ENCODE measurements at places on chromosomes 1 and 21.

DNA sequence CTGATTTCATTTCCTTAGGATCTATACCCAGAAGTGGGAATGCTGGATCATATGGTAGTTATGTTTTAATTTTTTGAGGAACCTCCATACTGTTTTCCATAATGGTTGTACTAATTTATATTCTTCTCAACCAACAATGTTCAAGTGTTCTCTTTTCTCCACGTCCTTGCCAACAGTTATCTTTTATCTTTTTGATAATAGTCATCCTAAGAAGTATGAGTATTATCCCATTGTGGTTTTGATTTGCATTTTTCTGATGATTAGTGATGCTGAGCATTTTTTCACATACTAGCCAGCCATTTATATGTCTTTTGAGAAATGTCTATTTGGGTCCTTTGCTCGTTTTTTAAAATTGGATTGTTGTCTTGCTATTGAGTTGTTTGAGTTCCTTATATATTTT is 38.5 kb downstream of the ABCD3 start:
- DNase-seq: no peak

DNA sequence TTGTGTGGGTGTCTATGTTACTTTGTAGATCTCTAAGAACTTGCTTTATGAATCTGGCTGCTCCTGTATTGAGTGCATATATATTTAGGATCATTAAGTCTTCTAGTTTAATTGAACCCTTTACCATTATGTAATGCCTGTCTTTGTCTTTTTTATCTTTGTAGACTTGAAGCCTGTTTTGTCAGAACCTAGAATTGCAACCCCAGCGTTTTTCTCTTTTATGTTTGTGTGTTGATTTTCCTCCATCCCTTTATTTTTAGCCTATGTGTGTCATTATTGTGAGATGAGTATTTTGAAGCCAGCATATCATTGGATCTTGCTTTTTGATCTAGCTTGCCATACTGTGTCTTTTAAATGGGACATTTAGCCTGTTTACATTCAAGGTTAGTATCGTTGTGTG is 573.2 kb downstream of the BRINP3 start:
- no peak for DNase-seq

- no peak for DNase-seq
Observed at GRCh38 chr1:185015631-185016030, 29.7 kb upstream of the RNF2 start.

DNA sequence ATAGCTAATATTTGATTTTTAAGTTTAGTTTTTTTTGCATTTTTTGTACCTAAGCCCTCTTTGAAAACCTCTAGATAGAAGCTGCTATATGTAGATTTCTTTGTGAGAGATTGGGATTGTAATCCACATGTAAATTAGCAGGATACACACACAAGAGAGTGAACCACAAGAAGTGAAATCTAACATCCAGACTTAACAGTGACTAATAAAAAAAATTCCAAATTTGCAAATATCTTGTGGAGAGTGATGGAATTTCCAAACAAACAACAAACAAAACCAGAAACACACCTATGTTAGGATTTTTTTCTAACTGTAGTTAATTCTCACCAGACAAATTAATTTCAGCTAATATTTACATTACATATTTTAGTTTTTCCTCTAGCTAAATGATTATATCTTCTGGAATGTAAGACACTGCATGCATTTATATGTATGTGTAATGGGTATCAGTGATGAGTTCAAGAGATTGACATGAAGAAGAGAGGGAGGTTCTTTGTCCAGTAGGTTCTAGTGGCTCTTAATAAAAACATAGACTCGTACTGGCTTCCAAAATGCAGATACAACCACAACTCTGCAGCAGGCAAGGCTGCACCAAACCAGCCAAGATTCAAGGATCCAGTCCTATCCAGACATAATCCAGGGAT is 12.8 kb downstream of the CLDN17 start:
- DNase-seq: no peak

DNA sequence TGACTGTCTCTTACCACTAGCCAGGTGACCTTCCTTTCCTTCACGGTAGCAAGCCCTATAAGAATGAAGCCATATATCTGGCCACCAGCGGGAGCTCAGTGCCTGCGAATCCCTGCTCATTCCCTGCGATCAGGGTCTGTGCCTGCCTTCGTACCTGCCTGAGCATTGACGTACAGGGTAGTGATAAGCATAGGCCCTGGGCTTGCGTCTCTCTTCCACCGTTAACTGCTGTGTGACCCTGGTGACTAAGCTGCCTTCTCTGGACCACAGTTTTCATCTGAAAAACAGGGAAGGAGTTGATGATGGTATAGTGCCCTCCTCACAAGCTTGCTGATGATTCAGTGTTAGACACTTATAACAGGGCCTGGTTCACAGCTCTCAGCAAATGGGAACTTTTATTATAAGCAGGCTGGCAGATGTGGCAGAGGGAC is 4.1 kb downstream of the ZC3H12A start:
- DNase-seq: peak; percentile 68

GRCh38 chr1:230268371-230269170 is 157.6 kb downstream of the PGBD5 start:
- DNase-seq: peak; percentile 80

DNA sequence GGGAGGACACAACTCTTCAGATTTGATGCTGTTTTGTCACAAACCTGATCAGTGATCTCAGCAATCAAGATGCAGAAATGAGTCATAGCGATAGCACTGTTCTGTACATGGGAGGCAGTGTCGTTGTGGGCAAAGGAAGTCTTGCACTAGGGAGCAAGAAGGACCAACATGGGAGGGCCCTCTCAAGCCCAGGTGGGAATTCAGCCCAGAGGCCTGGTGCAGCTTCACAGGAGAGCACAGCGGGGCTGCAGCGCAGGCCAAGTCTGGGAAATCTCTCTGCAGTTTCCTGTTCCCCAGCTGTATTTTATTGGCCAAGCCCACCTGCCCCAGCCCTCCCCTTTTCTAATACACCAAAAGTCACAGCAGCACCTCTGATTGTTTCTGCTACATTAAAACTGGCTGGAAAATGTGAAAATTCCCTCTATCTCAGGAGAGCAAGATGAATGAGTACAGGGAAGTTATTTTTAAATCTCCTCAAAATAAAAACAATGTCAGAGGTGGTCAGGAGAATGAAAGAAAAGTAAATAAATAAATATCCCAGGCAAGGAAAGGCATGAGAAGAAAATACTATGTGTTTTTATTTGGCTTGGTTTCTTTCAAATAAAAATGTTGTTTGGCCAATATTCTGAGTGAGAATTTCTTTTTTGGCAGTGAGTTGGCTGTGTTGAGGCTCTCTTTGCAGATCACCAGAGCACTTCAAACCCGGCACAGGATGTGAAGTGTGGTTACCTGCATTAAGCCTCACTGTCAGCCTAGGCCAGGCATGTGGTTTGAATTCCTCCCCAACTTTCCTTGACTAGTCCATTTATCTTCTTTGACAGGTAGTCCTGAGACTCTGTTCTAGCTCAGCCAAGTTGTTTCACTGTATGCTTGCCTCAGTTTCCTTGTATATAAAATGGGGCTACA is 422.1 kb downstream of the PLPP3 start:
- no peak for DNase-seq

DNA sequence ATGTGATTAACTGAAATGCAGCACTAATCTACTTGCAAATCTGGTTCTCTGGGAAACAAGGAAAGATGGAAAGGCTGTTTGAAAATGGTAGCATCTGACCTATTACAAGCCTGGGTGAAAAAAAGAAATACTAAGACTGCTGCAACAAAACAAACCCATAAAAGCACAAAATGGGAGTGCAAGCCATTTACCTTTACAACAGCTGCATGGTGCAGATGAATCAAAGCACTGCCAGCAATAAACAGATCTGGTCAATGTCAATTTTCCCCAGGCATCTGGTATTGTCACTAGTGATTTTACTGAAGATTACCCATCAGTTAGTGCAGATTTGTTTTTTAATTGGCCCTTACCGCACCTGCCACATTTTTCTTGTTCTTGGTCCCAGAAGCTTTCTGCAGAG is 1341.7 kb downstream of the PLA2G4A start:
- DNase-seq: no peak

DNA sequence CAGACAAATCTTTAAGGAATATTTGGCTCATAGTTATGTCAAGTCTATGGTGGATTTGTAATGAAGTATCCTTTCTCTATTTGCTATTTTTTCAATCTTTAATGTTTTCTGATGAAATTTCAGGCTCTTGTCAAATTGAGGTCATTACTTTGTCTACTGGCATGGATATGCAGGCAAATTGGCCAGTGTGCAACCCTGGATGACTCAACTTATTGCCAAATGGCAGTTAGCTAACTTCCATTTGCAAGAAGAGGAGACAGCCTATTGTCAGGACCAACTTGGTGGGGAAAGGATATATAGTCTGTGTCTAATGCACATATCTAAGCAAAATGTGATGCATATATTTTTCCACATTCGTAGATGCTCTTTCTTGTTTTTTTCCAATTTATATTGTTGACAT is 530.5 kb downstream of the PTBP2 start:
- peak; percentile 92 for DNase-seq

- no peak for DNase-seq
Observed at GRCh38 chr1:32363713-32364112, 1.4 kb downstream of the TSSK3 start.

DNA sequence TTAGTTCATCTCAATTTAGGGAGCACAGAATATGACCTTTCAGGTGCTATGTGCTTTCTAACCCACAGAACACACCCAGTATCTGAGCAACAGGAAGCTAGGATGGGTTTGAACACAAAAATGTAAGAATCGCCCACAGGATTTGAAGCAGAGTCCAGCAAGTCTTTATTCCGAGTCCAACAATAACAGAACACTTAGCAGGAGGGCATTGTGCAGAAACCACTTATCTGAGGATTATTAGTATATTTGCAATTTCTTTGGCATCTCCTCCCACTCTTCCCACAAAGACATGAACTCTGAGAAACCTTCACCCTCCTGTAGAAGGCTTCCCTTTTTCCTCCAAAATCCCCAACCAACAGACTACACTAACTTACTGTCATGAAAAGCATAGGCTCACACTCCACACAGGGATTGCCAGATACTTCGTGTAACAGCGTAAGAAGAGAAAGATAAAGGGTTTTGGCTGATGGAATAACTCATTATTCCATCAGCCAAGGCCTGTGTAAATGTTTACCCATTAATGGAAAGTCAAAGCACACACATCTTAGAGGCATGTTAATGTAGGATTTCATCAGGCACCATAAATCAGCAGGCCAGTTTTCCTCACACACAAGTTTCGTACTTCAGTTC is 16.1 kb downstream of the SIPA1L2 start:
- no peak for DNase-seq

DNA sequence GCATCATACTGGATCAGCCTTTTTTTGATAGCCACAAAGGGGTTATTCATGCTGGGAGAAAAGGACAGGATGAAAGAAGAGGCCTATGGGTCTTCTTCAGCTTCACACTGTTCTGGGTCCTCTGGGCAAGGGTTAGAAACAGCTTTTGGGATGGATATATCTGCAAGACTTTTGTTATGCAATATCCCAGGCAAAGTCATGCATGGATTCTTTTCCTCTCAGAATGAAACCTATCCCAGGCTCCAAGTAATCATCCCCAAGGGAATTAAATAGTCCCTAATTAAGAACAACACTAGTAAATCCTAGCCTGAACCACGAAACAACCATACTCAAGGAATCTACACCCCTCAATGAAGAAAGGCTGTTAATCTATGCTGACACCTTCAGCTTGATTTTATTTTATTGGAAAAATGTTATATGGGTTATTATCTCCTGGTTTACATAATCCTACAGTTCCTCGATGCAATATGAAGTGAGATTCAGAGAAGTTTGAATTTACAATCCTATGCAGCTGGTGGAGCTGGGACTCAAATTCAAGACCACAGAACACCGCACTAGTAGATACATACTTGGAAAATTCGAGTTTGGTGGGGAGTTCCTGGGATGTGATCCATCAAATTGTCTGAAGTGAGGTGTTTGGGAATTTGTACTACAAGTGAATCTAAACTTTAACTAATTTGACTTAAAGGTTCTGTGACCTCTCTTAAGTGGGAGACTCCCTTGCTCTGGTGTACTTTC is 338.6 kb downstream of the TBX15 start:
- no peak for DNase-seq

- no peak for DNase-seq
Observed at GRCh38 chr1:98817821-98818220, 156.3 kb downstream of the SNX7 start.

- DNase-seq: peak; percentile 64
Observed at GRCh38 chr1:63112155-63112900, 210.0 kb upstream of the FOXD3 start.

- DNase-seq: peak; percentile 23
Observed at GRCh38 chr1:36517011-36517771, 34.5 kb upstream of the CSF3R start.

- no peak for DNase-seq
Observed at GRCh38 chr1:224259986-224260385, 70.0 kb downstream of the NVL start.

GRCh38 chr1:114003431-114003830 is 24.2 kb downstream of the OLFML3 start:
- no peak for DNase-seq

DNA sequence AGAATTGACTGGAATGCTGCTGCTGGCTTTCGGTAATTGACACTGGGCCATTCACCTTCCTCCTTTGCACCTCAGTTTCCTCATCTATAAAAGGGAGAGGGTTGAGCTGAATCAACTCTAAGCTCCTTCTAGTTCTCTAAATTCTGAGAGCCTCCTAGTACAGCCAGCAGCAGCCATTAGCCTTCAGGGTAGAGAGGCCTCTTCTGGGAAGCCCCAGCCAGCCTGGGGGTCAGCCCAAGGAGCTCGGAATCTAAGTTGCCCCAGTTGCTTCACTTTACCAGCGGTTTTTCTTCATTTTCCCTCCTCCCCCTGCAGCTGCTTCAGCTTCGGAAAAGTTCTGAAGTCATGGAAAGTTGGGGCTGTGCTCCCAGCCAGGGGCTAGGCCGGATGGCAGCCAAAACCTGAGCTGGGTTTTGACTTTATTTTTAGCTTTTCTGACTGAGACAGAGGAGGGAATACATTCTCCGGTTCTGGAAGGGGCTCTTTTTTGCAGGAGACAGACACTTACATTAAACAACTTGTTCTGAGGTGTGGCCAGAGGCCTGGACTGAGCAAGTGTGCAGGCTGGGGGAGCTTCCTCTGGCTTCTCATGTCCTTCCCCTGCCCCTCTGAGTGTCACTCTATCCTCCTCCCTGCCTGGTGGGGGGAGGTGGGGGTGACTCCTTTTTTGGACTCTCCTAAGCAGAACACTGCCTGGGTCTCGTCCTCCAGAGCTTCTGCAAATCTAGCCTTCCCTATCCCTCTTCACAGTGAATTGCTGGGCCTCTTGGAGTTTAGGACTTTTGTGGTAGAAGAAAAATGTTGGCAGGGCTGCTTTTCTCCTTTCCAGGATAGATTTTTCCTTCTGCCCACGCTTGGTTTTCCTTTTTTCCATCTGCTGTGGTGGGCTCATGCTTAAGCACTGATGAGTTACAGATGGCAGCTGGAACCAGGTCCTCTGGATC is 14.4 kb downstream of the LMNA start:
- peak; percentile 80 for DNase-seq

All from foreskin fibroblast (primary cell).